Activated gamma-delta T cell treated with Interleukin-2 at 50 U/mL for 16 hours (primary cell): ENCODE measurements at places on chromosomes 13 and 19.

- no peak for DNase-seq
Measured at GRCh38 chr19:1538978-1539377, 15.1 kb downstream of the PLK5 start.

GRCh38 chr19:35206379-35206778 is 22.2 kb downstream of the FAM187B start:
- DNase-seq, result peak; percentile 51

- no peak for DNase-seq
Measured at GRCh38 chr19:17180997-17181702, 34.0 kb upstream of the USE1 start.

DNA sequence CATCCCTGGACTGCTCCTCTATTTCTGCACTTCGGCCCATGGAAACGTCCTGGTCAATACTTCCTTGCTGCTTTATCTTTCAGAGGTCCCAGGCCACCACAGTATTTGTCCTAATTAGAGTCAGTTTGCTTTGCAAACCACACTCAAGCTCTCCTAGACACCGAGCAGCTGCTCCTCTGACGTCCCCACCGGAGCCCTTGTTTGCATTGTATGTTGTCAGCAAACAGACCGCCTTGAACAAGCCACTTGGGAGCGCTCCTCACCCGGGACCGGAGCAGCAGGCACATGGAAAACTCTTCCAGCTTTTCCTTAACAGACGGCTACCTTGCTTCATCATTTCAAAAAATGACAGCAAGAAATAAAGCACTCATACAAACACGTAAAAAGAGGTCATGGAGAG is 51.5 kb upstream of the GTF3A start:
- no peak for DNase-seq

DNA sequence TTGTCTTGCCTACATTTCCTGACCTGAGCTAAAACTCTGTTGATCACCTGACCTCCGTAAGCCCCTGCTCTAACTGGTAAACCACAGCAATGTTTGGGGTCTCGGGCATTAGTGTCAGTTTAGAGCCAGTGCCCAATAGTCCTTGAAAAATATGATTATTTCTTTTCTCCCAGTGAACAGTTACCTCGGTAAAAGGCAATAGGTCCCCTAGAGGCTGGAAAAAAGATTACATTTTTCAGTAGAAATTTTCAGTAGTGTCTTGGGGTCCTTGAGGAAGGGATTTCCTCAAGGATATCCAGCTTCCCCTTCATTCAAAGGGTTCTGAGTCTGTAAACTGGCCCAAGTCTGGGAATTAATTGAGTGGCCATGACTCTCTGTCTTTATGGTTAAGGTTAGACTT is 177.5 kb downstream of the SLC7A1 start:
- DNase-seq, result no peak

- no peak for DNase-seq
Measured at GRCh38 chr19:15354566-15355296, 22.4 kb upstream of the BRD4 start.

- no peak for DNase-seq
Measured at GRCh38 chr13:25371875-25372283, at the start of gene ATP8A2. ATP8A2 (plus strand) TSS chr13:25371974; CDS start chr13:25372213, 239 bp downstream.

GRCh38 chr13:84605927-84606326 is 723.7 kb upstream of the SLITRK1 start:
- no peak for DNase-seq

DNA sequence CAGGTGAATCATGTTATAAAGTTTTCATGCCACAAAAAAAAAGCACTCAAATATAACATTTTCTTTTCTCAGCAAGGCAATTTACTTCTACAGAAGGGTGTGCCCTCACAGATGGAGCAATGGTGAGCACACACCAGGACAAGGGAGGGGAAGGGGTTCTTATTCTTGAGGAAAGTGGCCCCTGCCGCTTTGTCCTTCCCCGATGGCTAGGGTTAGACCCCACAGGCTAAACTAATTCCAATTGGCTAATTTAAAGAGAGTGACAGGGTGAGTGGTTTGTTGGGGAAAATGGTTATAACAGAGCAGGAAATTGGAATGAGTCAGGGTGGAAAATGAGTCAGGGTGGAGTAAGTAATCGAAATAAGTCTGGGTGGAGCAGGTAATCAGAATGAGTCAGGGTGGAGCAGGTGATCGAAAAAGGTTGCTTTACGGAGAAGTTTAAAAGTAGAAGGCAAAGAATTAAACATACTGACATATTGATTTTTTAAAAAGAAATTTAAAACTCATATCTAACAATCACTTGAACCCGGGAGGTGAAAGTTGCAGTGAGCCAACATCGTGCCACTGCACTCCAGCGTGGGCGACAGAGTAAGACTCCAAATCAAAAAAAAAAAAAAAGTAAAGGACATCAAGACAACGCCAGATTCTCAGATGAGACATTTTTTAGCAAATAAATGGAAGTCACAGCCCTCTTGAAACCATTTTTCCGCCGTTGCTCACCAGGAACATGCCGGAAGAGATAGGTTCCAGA is 813 bp downstream of the ZNF562 start:
- no peak for DNase-seq

DNA sequence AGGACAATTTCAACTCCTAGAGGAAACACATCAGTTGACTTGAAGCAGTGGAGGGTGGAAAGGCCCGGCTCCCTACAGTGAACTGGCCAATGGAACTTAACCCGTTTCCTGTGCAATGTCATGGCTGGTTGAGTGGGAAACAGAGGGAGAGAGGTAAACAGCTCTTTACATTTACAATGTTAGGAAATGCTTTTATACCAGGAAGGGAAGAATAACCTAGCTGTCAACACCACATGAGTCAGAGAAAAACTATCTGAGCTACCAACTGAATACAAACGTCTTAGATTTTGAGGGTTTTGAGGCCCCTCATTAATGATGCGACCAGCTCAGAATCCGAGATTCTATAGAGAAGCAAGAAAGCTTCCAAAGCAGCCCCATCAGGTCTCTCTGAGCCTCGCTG is 36.7 kb downstream of the CARD8 start:
- DNase-seq, result no peak

DNA sequence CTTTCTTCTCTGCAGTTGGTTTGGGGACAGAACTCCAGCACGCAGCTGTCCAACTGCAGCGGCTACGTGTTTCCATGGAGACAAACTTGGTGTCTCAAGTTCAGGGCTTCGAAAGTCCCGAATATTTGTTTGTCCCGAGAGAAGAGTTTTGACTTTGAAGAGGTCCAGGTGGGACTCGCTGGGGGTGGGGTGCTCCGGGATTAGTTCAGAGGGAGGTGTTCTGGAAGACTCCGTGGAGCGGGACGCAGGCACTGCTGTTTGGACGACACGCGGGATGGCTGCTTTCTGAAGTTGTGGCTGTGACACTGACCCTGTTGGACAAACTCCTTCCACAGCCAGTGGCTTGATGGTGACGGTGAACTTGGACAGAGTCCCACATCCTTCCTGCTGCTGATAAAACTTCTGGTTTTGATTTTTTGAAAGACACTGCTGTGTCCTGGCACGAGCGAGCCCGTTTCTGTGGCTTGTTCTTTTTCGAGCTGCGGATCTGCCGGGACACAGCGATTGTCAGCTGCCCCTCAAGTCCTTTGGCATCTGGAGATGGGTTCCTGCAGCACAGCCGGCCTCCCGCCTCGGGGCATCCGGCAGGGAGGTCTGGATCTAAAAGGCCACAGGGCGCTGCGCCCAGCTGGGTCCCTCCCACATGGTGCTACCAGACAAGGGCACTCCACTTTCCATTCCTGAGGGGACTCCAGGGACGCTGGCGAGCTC is 15.9 kb upstream of the RANBP3 start:
- no peak for DNase-seq

DNA sequence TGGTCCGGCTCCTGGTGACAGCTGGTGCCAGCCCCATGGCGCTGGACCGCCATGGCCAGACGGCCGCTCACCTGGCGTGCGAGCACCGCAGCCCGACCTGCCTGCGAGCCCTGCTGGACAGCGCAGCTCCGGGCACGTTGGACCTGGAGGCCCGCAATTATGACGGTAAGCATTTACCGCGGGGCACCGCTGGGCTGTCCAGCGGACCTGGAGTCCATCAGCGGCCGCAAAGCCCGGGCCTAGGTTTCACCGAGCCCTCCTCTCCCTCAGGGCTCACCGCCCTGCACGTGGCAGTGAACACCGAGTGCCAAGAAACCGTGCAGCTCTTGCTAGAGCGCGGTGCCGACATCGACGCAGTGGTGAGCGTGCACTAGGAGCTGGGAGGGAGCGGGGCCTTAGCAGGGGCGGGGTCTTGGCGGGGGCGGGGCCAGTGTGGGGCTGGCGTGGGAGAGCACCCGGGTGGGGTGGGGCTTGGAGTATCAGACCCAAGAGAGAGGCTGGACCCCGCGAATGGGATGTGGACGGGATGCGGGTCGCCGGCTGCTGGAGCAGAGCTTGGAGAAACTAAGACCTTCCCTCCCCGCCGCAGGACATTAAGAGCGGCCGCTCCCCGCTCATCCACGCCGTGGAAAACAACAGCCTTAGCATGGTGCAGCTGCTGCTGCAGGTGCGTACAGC is 8.7 kb downstream of the BCL3 start:
- DNase-seq, result no peak

- no peak for DNase-seq
Measured at GRCh38 chr13:39481491-39481890, 121.5 kb downstream of the LHFPL6 start.

- DNase-seq, result no peak
Measured at GRCh38 chr13:102293723-102294122, 108.1 kb downstream of the FGF14 start.

GRCh38 chr19:18718015-18718526 is 34.6 kb downstream of the CRTC1 start:
- no peak for DNase-seq

DNA sequence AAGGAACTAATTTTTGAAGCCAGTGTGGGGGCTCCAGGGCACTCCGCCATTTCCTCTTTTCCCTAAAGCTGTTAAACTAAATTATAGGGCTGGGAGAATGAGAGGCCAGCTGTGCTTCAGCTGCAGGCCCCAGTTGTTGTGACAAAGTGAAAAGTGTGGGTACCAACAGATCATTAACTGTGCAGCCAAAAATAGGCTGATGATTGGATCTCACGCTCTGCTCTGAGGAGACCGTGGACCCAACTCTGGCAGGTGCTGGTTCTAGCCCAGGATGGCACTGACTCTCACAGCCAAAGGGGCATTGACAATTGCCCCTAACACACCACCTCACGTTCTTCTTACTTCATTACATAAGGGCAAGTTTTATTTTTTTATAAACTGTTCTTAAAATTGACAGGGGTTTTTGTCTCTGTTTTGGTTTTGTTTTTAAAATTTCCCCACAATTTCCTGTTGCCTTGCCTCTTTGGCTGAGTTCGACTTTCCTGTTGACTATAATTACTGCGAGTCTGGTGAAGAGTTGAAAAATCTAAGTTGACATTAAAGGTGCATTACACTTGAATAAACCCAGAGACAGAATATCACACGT is 391.0 kb downstream of the FGF9 start:
- peak; percentile 20 for DNase-seq

DNA sequence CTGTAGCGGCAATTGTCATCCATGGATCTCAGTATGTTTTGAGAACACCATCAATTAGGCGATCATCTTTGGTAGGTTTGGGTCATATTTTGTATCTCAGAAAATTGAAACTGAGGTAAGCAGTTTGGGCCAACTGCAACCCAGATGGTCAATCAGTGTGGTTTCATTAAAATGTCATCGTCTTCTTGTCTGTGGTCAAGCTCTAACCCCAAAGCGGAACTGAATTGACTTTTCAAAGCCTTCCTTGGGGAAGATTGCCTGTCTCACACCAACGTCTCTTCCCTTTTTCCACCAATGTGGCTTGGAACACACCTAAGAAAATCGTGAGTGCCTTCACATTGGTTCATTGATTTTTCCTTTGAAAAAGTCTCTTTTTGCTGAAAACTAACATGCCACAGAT is 56.3 kb upstream of the UBAC2 start:
- no peak for DNase-seq

DNA sequence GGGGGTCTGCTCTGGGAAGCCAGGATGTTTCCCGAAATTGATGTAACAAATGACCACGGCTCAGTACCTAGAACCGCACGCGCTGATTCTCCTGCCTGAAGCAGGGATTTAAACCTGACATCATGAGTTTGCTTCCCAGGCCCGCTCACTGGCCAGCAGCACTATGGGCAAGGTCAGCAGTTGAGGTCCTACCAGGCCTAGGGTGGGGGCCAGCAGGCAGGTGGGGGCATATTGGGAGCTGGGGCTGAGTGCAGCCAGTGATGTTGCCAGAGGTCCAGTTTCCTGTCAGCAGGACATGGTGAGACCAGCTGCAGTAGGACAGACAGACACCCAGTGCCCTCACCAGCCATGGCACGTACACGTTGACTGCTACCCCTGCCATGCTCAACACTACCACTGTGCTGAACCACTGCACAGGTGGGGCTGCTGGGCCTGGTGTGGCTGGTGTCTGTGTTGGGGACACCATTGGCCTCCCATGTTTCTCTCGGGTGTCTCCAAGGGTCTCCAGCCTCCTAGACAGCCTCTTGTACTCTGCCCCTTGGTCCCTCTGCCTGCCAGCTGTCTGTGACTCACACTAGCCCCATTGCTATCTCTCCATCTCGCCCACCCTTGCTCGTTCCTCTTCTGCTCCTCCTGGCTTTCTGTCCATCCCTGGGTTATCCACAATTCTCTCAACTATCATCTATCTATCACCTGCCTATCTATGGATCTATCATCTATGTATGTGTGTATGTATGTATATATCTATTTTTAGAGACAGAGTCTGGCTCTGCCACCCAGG is 1.1 kb upstream of the C19orf85 start:
- DNase-seq, result no peak

DNA sequence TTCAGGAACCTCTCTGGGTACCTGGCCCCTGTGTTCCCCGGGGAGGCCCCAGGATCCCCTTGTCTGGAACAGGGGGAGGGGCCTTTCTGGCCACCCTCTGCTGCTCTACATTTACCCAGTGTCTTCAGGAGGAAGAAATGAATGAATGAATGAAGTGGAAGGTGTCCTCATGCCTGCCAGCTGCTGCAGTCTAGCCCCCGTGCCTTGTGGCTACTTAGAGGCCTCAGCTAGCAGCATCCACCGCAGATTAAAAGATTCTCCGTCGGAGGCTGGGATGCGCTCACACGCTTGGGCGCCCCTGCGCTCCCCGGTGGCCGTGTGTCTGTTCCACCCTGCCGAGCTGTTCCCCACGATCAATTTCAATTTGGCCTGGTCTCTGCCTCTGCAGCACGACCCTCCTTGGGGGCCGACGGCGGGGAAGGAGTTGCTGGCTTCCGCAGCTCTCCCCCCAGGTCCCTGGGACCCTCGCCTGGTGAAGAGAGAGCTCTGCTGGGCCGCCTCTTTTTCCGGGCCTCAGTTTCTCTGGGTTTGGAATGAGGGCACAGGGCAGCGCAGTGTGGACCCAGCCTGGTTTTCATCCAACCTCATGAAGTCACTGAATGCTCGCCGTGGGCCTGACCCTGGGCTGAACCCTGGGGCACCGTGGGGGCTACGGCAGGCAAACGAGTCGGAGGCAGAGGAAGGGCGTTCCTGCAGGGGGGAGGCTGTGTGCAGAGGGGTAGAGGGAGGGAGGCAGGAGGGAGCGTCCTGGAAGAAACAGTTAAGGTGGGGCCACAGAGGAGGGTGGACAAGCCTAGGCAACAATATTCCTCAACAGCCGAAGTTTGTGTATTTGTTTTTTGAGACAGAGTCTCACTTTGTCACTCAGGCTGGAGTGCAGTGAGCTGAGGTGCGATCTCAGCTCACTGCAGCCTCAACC is 28.3 kb downstream of the EFNA2 start:
- DNase-seq, result no peak
